Activated CD4-positive, alpha-beta T cell treated with anti-CD3 and anti-CD28 coated beads, Interleukin-2, amount 10 ng/mL, durations not matched to agents 7 days and 5 days (primary cell): ENCODE measurements at places on chromosomes 12 and 14.

DNA sequence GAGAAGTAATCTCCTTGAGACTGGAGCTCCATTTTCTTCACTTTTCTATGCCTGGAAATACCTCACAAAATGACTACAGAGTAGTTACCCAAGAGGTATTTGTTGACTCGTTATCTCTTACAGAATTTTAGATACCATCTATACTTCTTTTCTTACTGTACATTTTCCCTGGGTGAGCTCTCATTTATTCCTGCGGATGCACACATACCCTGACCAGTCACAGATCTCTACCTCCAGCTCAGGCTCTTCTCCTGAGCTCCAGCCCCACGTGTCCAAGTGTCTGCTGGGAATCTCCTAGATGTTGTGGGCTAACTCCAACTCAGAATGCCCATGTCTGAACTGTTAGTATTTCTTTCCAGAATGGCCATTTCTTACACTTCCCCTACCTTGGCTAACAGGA lies 403.1 kb downstream of the RAD51B start:
- no peak for DNase-seq

- DNase-seq, result no peak
Measured at GRCh38 chr14:95253039-95253630, 66.6 kb downstream of the CLMN start.

GRCh38 chr14:93343797-93344196 lies 3.2 kb upstream of the COX8C start:
- no peak for DNase-seq

GRCh38 chr12:77830583-77831351 lies at the start of gene NAV3:
Gene NAV3 (plus strand): TSS chr12:77830894. CDS start chr12:77831462, 568 bp downstream.
- DNase-seq, result no peak

DNA sequence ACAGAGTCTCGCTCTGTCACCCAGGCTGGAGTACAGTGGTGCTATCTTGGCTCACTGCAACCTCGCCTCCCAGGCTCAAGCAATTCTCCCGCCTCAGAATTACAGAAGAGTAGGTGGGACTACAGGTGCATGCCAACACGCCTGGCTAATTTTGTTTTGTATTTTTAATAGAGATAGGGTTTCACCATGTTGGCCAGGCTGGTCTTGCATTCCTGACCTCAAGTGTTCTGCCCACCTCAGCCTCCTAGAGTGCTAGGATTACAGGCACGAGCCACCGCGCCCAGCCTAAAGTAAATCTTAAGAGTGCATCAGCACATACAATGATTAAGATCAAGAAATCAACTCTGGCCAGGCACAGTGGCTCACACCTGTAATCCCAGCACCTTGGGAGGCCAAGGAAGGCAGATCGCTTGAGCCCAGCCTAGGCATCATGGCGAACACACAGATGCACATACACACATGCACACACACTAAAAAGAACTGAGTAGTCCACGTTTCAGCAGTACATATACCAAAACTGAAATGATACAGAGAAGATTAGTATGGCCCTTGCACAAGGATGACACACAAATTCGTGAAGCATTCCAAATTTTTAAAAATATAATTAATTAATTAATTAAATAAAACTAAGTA lies 65.0 kb downstream of the HECTD1 start:
- DNase-seq, result no peak

GRCh38 chr12:88248606-88249005 lies 106.5 kb downstream of the TMTC3 start:
- DNase-seq, result no peak

DNA sequence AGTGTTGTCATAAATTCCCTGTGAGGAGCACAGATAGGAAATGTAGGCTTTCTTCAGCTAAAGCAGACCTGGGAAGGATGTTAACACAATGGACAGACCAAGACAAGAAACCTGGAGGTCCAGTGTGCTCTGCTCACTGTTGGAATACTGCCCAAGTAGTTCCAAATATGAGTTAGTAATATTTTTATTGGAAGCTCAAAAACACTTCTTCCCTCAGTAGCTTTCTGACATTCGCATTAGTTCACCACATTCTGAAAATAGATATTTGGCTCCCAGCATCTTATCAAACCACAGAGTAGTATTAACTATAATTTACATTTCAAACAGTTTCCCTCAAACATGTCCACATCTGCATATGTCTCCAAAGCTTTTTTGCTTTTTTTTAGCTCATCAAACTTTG lies 74.8 kb upstream of the PYGL start:
- DNase-seq, result no peak

GRCh38 chr12:117622741-117623140 lies 261.3 kb upstream of the NOS1 start:
- no peak for DNase-seq

DNA sequence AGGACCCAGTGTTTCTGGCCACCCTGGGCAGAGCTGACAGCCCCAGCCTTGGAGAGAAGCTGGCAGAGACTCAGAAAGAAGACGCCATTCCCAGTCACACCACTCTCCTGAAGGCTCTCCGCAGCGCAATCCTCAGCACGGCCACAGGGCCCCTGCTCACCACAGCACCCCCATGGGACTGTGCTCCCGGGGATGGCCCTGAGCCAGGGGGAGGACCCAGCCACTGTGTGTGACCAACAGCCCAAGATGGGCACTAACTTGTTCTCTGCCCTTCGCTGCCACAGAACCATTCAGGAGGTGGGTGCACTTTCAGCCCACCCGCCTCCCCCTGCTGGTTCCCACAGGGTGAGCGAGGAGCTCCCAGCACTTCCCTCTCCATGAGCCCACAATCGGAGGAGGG lies 57.1 kb downstream of the CCNK start:
- DNase-seq, result no peak

DNA sequence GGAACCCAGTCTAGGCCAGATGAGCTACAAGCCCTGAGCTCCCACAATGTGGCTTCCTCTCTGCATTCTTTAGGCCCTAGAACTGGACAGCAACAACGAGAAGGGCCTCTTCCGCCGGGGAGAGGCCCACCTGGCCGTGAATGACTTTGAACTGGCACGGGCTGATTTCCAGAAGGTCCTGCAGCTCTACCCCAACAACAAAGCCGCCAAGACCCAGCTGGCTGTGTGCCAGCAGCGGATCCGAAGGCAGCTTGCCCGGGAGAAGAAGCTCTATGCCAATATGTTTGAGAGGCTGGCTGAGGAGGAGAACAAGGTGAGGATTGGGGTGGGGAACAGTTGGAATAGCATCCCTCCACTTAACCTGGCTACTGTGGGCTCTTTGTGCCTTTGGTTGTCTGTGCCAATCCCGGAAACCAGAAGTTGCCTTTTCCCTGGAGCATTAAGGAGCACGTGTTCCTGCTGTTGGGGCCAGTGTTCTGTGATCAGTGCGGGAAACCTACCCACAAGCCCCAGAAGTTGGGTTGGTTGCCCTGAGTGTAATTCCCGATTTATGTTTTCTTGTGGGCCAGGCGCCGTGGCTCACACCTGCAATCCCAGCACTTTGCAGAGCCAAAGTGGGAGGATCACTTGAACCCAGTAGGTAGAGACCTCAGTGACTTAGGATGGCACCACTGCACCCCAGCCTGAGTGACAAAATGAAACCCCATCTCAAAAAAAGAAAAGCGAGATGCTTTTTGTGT lies 6.4 kb downstream of the FKBP4 start:
- DNase-seq, result no peak
